CD14-positive monocyte (primary cell): ENCODE measurements at places on chromosomes 6 and 20.

DNA sequence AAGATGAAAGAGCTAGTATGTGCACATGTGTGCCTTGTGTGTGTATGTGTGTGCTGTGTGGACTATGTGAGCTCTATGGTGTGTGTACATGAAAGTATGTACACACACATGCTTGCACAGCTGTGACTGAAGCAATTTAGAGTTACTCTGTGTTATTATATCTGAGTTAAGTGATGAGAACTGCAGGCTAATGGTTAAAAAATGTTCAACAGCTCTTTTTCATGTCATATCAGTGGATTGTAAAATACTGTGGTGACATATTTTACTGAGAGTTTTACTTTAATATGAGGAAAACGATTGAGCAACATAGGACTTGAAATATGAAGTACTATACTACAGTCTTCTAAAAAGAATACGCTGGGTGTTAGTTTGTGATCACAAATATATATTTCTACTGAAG, 195.7 kb upstream of the KCNK16 start:
- DNase-seq, result no peak

- DNase-seq, result peak; percentile 17
Observed at GRCh38 chr6:132715204-132715603, 1.3 kb upstream of the VNN1 start.

DNA sequence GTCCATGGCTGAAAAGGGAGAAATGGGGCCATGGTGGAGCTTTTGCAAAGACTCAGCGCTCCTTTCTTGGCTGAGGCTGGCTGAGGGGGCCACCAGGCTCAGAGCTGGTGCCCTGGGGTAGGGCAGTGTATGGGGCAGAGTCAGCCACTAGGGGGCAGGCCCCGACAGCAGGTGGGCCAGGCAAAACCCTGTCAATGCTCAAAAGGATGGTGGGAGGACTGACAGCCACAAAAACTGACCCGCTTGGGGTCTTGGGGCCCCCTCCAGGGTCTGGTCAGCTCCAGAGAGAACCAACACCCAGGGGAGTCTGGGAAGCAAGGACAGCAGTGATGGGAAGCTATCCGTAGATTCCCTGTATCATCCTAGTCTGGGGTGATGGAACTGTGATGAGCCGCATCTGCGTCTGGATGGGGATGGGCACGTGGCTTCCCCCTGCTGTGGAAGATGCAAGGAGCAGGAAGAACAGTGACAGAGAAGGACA, 306.9 kb downstream of the DHX35 start:
- peak; percentile 11 for DNase-seq

- DNase-seq, result no peak
Observed at GRCh38 chr6:6825193-6825784, 236.8 kb downstream of the LY86 start.

GRCh38 chr6:136609873-136610706, 59.9 kb upstream of the MAP7 start:
- DNase-seq, result peak; percentile 95

DNA sequence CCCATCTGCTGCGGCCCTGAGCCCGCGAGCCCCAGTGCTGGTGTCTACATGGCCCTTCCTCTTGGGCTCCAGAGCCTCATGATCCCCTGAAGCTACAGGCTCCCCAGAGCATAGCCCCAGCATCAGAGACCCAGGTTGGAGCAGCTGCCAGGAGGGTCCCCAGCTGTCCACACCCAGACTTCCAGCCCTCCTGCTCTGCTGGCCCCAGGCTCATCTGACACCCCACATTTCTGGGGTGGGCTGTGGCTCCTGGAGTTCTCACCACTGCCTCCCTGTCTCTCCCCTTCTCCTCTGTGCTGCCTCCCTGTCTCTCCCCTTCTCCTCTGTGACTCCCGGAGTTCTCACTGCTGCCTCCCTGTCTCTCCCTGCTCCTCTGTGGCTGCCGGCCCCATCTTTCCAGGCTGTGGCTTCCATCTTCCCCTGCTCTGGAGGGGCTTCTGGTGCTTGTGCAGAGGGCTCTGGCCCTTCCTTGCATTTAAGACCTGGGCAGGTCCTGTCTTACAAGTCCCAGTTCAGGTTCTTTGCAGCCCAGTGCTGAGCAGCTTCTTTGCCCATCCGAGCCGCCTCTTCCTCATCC, 108.1 kb downstream of the ERMARD start:
- DNase-seq, result no peak

DNA sequence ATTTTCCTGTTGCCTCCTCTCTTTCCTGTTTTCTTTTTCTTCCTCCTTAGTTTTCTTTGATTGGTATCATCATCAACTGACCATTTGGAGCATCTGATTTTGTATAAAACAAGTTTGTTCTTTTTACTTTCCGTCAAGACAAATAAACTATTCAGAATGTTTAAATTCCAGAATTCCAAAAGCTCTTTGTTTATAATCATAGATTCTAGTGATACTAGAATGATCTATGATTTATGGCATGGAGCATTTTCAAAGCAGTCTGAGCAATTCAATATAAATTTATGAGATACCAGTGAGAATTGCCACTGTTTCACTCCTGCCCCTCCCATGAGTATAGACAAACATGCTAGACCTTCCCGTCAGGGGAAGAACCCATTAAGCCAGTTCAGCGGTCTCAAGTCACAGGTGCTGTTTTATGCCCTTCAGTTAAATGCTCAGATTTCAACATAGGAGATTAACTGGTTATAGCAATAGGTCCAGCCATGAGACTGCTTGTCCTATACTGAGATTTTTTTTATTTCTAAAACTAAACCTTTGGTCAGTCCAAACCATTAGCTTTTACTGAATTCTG, 60.7 kb downstream of the GRIK2 start:
- DNase-seq, result no peak

GRCh38 chr6:34057790-34058189, 88.1 kb downstream of the GRM4 start:
- DNase-seq, result no peak

DNA sequence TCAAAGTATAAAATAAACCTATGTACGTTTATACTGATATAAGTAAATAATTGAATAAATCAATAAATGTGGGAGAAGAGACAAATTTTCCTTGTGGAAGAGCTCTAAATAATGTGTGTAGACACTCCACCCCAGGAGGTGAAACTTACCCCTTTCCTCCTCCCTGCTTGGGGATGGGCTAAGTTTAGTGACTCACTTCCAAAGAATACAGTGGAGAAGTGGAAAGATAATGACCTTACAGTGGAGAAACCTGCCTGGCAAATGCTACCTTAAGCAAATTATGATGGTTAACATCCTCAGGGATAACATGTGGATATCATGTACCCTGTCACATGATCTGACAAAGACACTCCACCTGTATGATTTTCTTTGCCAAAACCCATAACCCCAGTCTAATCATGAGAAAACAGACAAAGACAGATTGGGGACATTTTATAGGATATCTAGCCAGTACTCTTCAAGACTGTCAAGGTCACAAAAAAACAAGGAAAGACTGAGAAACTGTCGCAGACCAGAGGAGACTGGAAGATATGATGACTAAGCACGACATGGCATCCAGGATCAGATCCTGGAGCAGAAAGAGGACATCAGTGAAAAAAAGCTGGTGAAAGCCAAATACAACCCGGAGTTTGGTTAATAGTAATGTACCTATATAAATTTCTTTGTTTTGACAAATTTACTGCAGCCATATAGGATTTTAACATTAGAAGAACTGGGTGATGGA, 195.5 kb upstream of the PRDM1 start:
- no peak for DNase-seq

- DNase-seq, result peak; percentile 67
Observed at GRCh38 chr6:139625998-139626975, 251.8 kb upstream of the CITED2 start.

DNA sequence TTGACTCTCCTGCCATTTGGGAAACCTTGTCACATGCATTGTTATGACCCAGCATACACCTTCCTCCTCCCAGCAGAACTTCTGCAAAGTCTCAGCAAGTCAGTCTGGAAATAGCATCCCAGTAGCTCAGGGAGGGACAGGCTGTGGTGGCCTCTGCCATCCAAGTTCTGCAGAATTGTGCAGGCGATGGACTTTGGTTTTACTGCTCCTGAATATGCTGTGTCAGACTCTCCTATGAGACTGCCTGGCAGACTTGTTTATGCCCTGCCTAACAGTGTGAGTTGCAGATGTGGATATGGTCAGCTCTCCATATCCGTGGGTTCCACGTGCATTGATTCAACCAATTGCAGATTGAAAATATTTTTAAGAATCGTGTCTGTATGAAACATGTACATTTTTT, 52.8 kb downstream of the SNRNP48 start:
- DNase-seq, result no peak

GRCh38 chr20:14310977-14311627, 26.3 kb downstream of the FLRT3 start:
- DNase-seq, result no peak

DNA sequence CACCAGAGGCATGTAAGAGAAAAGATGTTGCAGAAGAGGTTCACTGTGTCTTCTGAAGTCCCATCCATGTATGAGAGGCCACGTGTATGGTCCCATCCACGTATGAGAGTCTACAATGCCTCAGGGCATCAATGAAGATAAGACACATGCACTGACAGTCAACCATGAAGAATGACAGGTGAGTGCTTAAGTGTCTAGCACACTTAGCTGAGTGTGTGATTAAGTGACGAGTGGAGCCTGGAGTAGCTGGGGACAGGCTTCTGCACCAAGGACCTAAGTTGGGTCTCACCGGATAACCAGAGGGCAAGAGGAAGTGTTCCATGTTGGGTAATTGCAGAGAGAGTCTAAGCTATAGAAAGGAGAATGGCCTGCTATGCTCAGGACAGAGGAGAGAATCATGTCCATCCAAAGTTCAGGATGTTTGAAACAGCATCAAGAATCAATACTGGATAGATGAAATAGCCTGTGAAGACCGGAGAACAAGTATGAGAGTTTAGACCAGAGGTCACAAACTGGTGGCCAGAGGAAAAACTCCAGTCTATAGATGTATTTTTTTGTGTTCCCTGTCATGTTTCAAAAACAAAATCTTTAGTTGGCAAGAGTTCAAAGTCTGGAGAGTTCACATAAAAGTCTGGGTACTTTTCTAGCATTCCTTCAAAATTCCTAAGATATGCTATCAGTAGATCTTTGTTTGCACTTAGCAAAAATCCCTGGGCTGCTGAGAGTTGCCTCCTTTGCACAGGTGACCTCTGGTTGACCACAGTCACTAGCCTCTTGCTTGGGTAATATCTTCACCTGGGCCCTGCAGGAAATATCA, 165.8 kb downstream of the KIF16B start:
- no peak for DNase-seq

DNA sequence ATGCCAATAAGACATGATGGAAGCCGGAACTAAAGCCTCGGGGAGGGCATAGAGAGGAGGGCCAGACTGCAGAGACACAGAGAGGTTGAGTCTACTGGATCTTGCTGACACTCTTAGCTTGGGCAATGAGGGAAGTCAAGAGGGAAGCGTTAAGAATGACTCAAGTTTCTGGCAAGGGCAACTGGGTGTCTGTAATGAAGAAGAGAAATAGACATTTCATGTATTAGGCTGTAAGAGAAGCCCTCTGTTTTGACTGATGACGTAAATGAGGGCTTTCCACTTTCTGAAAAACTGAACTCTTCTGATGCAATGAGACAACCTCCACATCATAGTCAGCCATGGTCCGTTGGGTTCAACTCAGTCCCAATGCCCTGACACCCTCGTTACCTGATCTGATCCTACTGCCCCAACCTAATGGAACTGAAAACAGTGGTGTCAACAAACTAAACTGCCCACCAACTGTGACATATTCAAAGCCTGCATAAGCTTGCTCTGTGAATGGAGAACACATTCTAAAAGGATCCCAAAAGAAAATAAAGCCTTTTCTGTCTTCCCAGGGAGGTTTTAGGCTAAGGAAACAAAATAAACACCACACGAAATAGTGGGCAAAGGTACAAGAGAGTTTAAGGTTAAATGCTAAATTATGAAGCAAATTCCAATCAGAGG, 45.8 kb upstream of the PNRC1 start:
- peak; percentile 99 for DNase-seq

DNA sequence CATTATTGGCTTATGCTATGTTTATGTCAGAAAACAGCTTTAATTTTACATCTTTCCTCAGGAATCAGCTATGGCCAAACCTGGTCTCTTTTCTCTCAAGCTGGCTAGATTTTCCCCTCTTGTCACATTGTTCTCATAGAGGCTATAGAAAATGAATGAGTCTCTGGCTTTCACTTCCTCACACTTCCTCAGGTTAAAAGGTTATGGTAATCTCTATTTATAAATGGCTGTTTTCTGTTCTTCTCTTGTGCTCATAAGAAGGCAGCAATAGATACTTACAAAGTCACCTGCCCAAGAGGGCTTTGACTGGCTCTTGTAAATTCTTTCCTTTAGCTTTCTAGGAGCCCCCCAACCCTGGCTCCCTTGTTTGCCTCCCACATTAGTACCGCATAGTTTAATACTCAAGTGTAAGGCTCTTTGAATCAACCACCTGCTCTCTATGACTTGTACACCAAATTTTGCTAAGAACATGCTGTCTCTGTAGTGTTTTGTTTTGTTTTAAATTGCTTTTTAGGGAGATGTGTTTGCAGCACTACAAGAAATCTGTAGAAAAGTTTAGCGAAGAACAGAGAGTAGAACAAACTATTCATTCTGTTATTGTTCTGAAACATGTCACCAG, 897.4 kb upstream of the CITED2 start:
- DNase-seq, result no peak

DNA sequence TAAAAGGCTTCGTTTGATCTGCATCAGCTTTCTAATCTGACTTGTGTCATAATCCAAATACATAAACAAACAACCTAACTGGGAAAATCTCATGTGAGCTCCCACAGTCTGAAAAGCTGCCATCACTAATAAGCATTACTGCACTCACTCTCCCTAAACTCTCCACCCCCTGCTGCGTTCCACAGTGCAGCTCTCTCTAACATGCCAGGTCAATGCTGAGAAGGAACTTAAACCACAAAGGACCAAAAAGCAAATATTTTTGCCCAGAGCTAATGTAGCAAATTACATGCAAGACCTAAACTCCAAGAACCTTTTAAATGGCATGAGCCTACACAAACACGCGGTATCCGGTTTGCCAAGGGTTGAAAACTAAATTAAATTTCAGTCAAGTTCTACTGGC, 542.3 kb upstream of the JARID2 start:
- DNase-seq, result no peak

DNA sequence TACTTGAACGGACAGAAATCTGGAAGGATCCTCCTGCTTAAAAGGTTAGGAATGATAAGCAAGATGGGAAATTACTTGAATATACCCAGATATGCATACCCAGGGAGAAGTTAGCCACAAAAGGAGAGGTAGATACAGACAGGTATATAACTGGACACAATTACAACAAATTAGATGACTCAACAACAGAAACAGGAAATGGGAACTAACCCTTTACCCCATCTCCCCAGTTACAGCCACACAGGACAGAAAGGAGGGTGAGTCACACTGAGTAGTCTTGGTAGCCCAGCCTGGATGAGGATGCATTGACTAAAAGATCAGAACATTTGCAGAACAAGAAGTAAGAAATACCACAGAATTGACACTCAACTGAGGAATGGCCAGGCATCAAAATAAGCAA, 61.2 kb downstream of the C6orf52 start:
- peak; percentile 97 for DNase-seq

DNA sequence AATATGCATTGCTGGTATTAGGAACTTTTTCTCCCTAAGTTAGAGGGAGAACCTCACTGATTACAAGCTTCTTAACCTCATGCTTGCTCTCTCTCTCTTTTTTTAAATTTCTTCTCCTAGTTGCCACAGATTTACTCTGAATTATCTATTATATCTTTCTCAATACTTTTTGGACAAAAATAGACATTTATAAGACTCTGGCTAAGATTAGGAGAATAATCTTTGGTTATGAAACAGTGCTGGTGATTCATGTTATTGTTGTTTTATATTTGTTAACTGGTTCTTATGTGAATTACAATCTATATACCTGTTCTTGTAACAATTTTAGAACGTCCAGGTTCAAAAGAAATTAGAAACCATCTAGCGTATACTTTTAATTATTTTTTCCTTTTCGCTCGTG, 187.8 kb downstream of the OGFRL1 start:
- no peak for DNase-seq

- no peak for DNase-seq
Observed at GRCh38 chr6:105784179-105784578, 302.0 kb upstream of the PRDM1 start.
